Stimulated activated naive CD8-positive, alpha-beta T cell treated with anti-CD3 and anti-CD28 coated beads, Interleukin-15, Interleukin-2, amounts not matched to agents 100 U/mL and 50 U/mL, for 24 hours (primary cell): ENCODE measurements at places on chromosomes 11 and 22.

DNA sequence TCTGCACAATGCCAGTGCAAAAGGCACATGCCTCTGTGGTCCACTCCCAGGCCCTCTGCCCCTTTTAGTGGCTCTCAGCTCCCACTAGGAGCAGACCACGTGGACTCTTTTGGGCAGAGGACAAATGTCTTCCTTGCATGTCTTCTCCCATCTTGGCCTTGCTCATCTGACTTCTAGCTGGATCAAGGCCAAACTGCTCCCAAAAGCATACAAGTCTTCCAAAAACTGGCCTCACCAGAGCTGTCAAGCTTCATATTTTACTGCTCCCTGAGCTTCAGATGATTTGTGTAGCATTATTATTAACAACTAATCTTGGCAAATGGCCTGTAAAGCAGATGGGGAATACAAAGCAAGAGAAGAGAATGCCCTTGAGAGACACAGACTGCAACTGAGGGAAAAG lies 6.9 kb downstream of the SMPD1 start:
- DNase-seq: no peak

GRCh38 chr11:64581057-64581523 lies 9.9 kb upstream of the SLC22A12 start:
- DNase-seq: no peak

DNA sequence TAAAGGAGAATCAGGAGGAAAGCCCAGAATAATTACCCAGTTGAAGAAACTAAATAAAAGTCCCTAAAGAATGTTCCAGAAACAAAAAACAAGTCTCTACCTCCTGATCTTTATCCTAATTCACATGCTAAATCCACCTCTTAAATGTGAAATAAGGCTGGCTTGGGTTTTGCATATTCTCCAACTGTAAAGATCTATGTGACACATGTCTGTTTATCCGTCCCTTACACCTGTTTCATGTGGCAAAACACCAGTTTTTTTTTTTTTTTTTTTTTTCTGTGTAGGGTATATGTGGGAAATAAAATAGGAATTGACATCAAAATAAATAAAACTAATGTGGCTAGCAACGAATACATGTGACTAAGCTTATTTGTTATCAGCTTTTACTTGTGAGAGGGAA lies 70.5 kb downstream of the NARS2 start:
- no peak for DNase-seq

DNA sequence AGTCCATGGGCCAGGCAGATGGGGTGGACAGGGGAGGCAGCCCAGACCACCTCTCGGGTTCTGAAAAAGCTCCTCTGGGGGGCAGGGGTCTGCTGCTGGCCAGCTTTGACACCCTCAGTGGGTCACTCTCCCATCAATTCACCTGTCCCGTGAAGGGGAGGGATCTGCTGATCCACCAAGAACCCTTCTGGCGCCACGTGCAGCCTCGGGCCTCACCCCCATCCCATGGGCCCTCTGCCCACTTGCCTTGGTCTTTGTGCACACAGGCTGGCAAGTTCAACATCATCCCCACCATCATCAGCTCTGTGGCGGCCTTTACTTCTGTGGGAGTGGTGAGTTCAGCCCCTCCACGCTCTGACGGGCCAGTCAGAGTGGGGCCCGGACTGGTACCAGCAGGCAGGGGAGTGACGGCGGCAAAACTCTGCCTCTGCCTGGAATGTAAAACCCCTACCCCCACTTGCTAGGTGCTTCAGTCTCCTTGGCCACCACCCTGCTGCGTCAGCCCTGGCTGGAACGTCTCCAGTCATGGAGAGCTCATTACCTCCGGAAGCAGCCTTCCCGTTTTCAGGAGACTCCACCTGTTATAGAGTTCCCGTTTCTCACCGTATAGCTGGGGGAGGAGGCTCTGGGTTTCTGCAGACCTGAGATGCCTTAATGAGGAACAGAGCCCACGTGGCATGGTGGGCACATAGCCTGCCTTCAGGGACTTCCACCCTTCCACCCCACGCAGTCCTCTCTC lies 12.7 kb downstream of the PRG3 start:
- no peak for DNase-seq

DNA sequence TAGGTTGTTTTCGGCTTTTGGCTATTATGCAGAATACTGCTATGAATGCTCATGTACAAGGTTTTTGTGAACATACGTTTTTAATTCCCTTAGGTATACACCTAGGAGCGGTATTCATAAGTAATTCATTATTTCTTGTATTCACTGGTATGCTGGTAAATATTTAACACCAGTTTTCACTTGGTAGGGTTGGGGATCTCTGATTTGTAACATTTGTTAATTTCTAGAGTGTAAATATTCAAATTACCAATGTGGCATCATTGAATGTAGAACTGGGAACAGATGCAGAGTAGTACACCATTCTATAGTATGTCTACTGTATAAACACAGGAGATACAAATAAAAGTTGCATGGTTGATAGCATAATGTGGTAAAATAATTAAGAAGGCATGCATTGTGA lies 16.3 kb downstream of the GVQW3 start:
- no peak for DNase-seq

- no peak for DNase-seq
Observed at GRCh38 chr22:20425566-20426258, 11.9 kb downstream of the SCARF2 start.

DNA sequence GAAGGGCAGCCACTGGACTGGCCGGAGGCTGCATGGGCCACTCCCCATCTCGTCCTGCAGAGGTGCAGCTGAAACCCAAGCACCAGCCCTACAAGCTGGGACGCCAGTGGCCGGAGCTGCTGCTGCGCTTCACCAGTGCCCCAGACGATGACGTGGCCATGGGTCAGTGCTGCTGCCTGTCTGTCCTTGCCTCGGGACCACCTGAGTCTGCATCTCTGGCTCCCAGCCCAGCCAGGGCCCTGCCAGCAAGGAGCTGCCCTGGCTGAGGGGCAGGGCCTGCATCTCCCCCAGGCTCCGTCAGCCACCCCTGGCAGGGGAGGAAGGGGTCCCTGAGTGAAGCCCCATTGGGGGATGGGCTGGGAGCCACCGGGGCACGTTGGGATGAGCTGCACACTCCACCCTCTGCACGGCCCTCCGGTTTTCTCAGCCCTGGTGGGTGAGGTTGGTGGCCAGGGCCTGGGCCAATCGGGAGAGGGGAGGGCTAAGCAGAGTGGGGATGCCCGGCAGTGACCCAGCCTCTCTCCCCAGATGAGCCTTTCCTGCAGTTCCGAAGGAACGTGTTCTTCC lies 7.2 kb downstream of the FRMD8 start:
- no peak for DNase-seq

GRCh38 chr11:17121981-17122380 lies 44.5 kb upstream of the RPS13 start:
- no peak for DNase-seq

DNA sequence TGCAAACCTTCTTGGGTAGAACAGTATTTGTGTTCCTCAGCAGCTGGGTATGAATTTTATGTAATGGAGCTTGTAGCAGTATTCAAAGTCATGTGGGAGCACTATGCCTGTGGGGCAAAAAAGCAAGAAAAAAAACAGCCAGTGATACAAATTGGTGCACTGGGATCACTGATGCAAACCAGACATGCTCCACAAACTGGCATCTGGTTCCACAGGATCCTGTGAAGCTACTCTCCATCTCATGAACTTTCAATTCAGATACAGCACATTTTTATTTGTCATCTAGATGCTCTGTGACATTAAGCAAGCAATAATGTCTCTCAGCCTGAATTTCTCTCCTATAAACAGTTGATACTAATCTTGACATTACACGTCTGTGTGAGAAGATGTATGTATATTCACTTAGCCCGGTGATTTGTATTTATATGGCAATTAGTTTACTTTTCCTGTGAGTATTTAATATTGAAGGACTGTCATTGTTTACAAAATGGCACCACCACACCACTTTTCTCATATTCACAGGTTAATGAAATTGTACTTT lies 208.5 kb upstream of the GRIA4 start:
- no peak for DNase-seq

- no peak for DNase-seq
Observed at GRCh38 chr11:97048481-97048880, 658.7 kb downstream of the JRKL start.

GRCh38 chr11:86245369-86246292 lies 1.1 kb downstream of the EED start:
- peak; percentile 41 for DNase-seq

DNA sequence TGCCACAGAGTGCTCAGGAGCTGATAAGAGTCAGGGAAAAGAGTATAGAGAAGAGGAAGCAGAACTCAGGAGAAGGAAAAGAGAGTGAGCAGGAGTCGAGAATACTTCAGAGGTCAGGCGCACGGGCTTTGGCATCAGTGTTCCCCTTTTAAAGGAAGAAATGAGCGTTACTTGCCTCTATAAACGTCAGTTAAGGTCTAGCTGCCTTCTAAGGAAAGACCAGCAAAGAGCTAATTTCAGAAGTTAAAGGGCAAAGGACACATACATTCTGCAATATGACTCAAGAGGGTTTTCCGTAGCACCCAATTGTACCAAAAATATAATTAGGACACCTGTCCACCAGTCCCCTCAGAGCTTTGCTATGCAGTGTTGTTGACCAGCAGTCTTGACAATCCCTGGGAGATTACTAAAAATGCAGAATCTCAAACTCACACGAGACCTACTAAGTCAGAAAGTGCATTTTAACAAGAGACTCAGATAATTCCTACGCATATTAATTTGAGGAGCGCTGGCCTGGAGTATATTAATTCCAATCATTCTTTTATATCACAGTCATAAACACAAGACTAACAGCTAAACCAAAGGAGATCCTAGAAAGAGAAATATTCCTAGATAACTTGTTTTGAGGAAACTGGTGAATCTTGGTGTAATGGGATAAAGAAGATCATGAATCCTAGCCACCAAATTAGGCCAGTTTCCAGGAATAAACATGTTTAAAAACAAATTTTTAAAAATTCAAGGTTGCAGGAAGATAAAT lies 249.0 kb downstream of the CADM1 start:
- DNase-seq: no peak

DNA sequence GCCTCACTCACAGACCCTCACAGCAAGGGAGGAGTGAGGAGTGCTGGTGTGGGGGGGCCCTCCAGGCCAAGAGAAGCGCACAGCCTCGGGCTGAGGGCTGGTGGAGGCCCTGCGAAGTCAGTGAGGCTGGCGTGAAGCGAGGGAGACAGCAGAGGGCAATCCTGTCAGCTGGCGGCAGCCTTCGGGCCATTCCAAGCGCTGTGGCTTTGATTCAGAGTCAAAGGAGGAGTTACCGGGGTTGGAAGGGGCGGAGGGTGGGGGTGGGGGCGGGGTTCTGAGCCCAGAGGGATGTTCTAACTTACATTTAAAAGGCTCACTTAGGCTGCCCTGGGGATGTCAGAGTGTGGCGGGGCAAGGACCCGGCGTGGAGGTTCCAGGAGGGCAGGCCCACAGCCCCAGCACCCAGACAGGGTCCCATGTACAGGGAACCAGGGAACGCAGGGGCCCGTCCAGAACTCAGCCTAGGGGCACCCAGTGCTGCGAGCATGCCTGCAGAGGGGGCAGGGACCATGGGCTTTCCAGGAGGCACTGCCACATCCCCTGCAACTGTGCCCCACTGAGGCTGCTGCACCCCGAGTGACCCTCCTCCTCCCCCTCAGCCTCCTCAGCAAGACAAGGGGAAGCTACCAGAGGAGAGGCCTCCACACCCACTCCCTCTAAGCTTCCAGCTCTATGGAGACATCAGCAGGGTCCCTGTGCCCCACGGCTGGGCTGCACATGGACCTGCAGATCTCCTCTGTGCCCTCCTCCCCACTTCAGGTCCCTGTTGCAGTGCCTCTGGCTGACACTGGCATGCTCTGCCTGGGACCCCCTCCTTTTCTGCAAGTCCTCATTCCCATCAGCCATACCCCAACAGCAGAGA lies 39.7 kb upstream of the TTLL12 start:
- DNase-seq: no peak
